ENCODE measurements at places on chromosomes 11 and 22.

GRCh38 chr22:45172881-45173585, 9.3 kb downstream of the NUP50 start:
- DNase-seq = no peak

- no peak for DNase-seq
Observed at GRCh38 chr11:121298774-121299173, 6.2 kb downstream of the SC5D start.

DNA sequence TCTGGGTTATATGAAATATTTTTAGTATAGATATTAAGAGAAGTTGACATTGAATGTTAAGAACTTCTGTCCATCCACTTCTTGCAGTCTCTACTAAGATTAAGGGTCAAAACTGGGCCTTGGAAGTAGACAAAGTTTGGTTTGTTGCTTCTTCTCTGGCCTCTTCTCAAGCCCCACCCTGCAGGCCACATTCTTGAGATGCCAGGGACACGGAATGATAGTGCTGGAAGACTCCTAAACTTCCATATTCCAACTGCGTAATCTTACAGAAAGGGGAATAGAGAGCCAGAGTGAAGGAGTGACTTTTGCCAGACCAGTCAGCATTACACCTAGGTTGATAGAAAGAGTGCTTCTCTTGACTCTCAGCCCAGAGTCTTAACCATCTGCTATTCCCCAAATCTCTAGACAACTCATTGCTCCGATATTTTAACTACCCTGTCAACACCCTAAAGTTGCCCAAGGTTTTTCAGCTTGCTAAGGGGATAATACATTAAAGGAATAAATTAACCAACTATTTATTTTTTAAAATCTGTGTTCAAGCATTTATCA, 136.4 kb upstream of the SYN3 start:
- DNase-seq = no peak

DNA sequence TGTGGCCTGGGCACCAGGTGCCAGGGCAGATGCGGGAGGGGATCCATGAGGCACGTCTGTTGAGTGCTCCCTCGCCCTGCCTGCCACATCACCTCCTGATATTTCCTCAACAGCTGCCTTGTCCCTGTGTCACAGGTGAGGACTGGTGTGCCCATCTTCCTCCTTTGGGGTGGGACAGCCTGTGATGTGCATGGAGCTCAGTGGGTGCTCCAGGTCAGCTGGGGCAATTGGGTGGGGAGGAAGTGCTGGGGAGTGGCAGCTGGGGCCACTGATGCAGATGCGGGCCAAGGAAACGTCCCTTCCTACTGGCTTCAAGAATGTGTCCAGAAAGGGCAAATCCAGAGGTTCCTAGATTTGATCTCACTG, 83.6 kb downstream of the MORC2 start:
- no peak for DNase-seq

DNA sequence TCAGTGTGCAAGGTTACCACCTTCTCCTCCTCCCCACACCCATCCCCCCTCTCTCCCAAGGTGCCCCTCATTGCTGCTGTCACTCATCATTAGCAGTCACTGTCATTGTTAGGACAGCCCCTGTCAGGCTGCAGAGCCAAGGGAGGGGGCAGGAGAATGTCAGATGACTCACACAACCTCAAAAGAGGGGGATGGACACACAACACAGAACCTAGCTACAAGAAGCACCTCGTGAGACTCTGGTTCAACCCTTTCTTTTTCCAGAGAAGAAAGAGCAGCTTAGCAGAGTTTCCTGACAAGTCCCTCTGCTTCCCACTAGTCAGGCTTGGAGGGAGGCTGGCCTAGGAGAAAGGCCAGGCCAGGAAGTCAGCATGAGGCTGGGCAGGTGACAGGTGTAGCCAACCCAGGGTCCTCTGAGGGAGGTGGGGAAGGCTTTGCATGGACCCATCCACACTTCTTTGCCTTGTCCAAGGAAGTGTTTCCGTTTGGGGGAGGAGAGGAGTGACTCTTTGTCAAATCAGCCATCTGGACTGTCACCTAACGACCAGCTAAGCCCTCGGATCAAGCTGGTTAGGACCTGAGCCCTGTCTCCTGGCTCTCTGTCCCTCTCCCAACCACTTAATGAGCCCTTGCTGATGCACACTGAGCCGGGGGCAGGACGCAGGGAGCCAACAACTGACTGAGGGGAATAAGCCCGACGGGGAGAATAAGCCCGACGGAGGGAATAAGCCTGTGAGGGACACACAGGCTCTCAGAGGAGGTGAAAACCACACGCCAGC, 18.3 kb downstream of the ADORA2A start:
- no peak for DNase-seq

DNA sequence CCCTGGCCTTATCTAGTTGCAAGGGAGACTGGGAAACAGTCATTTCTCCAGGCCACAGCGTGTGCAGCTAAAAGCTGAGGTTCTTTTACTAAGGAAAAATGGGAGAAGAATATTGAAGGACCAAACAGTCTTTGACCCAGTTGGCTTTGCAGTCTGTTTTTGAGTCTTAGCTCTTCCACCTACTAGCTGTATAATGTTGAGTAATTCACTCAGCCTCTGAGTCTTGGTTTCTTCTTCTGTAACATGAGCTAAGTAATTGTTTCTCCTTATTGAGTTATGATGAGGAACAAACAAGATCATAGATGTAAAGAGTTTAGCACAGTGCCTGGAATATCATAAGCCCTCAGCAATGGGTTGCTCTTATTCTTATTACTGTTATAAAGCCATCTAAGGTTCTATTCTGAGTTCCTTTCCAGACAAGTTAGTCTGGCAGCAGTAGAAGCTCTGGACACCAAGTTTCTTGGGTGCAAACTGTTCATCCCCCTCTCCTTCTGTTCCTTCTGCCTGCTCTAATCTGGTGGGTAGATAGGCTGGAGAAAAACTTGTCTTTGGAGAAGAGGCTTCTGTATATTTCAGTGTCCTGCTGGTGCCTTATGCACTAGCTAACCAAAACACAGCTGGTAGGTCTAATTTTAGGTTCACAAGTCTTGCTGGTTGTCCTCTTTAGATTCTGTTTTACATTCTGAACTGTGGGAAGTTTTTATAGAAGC, 13.5 kb downstream of the TRIM44 start:
- no peak for DNase-seq

DNA sequence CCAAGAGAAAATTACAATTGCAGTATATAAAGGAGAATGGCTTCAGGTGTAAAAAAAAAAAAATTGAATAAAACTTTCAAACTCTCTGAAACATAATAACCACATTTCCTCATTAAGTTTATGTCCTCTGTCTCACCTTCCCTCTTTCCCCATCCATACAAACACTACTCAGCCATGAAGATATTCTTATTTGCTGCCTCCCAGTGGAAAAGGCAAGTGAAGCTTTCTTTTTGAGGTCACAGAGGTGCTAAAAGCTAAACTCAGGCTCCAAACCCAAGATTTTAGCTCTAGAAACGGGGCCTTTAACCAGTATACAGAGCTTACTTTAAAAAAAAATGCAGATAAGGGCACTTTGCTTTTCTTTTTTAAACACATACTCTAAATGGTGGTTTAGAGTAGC, 1568.5 kb downstream of the FAM181B start:
- no peak for DNase-seq

DNA sequence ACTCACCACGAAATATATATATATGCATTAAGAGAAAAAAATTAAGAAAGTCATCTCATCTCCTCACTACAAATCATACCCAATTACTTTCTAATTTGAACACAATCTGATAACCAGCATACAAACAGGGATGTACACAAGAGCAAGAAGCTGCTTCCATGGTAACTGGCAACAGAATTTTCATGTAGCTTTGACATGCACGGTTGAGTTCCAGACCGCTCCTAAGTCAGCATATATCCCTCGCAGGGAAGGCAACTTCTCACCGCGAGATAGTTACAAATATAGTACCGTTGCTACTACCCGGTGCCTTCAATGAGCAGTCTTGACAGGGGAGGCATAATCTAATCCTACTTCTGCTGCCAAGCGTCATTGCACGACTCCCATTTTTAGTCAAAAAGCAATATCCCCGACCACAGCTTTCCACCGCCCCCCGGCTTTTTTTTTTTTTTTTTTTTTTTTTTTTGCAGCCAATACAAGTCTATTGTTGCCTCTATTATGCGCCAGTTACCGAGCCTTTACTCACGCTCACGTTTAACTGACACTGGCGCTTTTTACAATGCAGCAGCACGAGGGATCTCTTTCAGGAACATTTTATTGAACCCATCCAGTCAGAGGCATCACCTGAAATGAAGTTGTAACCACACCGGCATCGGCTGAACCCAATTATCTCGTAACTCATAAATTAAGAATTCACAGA, 2.2 kb downstream of the CADM1 start:
- no peak for DNase-seq

GRCh38 chr22:49595465-49596078, 232.1 kb downstream of the BRD1 start:
- no peak for DNase-seq

DNA sequence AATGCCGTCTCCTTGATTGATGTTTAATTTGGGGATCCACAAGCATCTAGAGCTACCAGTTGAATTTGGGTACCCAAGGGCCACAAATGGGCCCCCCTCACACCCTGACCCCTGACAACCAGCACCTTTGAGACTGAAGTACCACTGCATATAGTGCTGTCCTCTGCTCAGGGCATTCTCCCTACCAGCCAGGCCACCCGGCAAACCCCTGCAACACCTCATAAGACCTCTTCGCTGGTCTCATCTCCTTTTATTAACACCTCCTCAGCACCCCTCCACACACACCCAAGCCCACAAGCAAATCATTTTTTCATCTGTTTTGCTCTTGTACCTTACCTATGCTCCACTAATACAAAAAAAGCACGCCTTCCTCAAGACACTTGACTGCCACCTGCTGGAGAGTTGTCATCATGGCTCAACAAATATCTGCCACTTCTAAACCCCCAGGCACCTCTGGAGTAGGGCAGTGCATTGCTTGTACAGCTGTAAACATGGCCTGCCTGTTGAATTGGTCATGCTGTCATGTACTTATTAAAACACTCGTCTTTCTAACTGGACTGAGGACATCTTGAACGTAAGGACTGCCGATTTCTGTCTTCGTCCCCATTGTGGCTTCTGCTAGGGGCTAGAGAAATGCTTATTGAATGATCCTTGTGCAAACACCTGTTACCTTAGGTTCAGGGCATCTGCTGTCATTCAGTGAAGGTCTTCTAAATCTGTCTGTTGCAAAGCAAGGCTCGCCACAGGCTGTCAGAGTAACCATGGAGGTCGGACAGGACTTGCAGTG, 66.5 kb downstream of the BMAL1 start:
- DNase-seq = peak; percentile 71

GRCh38 chr11:46633291-46634217, 16.2 kb downstream of the ATG13 start:
- no peak for DNase-seq

- no peak for DNase-seq
Observed at GRCh38 chr11:100855466-100856067, 168.5 kb downstream of the ARHGAP42 start.

DNA sequence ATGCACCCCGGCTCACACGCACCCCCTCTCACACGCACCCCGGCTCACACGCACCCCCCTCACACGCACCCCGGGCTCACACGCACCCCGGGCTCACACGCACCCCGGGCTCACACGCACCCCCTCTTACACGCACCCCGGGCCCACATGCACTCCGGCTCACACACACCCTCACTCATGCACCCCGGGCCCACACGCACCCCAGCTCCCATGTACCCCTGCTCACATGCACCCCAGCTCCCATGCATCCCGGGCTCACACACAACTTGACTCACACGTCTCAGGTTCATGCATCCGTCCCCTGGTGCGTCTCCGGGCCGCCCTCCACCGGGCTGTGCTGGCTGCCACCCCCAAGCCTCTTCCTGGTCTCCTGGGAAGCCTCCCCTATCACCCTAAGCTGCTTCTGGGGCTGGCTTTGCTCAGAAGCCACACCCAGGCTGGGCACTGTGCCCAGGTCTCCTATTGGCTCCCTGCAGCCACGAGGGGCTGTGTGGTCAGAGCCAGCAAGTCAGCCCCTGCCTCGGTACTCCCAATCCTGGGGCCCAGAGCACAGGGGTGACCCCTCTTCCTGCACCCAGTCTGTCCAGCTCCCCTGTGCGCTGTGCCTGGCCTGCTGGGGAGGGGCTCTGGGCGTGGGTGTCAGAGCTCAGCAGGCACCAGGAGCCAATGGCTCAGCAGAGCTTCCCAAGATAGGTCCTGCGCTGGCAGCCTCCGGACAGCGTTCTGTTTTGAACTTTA, 16.9 kb downstream of the TSPAN4 start:
- DNase-seq = no peak

DNA sequence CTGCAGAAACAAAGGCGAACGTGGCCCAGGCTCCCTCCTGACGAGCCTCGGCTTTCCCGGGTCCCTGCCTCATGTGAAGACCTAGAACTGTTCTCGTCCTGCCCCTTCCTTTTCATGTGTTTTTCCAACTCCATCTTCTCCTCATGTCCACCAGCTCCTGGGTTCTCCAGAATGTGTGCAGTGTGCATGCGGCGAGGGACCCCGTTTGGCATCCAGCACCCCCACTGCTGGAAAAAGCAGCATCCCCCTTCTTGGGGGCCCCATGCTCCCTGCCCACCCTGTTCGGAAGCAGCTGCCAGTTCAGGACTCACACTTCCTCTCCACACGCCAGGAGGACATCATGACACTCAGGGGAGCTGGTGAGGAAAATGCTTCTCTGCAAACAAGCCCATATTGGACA, 313.5 kb downstream of the BRD1 start:
- no peak for DNase-seq

DNA sequence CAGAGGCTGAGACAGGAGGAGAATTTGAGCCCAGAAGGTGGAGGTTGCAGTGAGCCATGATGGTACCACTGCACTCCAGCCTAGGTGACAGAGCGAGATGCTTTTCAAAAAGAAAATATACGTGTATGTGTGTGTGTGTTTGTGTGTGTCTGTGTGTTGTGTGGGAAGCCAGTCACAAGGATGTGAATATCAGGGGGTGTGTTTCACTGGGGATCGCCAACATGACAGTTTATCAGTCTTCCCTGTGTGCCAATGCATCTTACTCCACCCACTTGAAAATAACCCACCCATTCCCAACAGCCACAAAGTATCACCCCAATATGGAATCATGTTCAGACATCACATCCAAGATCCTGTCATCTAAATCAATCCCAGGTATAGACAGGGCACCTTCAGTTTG, 10.4 kb upstream of the APOBEC3B start:
- DNase-seq = no peak

DNA sequence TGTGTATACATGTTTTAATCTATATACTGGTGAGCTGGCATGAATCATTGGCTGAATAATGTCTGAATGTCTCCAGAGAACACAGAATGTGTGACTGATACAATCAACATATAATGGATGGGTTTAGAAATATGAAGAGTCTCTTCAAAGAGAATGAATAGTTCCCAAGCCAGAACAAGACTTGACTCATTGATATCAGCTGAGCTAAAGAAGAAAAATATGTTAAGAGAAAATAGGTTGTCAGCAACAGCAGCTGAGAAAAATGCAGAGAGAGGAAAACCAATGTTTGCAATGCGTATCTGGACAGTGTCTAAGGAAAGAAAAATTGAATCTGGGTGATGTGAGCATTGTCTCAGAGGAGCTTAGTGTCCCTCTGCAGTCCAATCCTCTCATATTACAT, 1281.8 kb upstream of the TENM4 start:
- no peak for DNase-seq

Data from ecto neural progenitor cell (in vitro differentiated cells).